ENCODE measurements at places on chromosomes 1 and 21.

GRCh38 chr1:16960560-16961296 is 19.7 kb downstream of the MFAP2 start:
- DNase-seq: peak; percentile 68

GRCh38 chr1:91795591-91796389 is 90.2 kb downstream of the TGFBR3 start:
- DNase-seq: no peak

DNA sequence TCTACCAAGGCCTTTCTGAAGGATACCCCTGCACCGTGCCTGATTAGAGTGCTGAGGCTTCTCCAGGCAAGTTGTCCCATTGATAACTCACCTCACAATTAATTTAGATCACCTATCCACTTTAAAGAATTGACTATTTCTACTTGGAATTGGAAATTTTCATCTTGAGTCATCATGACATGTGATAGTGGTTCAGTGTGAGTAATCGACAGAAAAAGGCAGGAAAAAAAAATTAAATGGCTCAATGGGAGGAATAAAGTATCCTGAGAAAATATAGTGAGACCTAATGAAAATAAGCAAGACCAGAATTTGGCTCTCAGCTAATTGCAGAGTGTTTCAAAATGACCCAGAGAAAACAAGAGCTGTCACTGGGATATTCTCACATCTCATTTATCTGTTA is 222.4 kb upstream of the C8B start:
- DNase-seq: no peak

- DNase-seq: no peak
Observed at GRCh38 chr1:32291145-32291707, 657 bp upstream of the HDAC1 start.

- no peak for DNase-seq
Observed at GRCh38 chr1:24961334-24961733, 31.3 kb upstream of the RUNX3 start.

GRCh38 chr1:65048335-65048734 is 82.0 kb upstream of the JAK1 start:
- DNase-seq: no peak

DNA sequence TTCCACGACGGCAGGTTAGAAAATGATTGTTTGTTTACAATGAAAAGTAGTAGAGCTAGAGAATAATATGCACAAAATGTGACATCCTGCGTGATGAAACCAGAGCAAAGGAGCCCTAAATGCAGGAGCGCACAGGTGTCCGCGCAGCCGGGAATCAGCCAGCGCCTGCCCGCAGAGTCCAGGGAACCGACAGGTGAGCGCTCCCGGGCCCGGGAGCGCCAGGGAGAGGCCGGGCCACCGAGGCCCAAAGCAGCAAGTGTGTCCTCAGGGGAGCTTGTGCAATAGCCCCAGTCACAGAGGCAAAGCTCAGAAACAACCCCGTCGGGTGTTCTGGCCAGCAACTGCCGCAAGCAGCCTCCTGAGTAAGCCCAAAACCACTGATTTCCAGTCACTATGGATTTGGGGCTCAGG is 789 bp upstream of the GALE start:
- DNase-seq: no peak

DNA sequence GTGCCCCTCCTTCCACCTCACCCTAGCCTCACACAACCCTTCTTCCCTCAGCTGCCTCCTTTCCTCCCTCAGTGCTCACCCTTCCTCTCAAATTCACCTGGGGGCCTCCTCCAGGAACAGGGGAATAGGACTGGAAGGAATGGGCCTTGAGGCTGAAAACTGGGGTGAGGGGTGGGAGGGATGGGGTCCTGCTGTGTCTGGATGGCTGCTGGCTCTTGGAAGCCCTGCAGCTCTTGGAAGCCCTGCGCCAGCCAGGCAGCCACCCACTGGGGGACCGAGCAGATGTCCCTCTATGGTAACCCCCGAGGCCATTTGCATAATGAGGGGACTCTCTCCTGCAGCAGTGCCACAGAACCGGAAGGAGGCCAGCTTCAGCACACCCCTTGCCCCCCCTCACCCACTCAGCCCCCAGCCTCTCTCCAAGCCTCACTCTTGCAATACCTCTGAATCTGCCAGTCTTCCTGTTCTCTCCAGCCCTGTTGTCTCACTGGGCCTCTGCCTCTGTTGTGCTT is 85.2 kb downstream of the KIRREL1 start:
- no peak for DNase-seq

GRCh38 chr1:8472668-8473067 is 154.8 kb downstream of the SLC45A1 start:
- no peak for DNase-seq

DNA sequence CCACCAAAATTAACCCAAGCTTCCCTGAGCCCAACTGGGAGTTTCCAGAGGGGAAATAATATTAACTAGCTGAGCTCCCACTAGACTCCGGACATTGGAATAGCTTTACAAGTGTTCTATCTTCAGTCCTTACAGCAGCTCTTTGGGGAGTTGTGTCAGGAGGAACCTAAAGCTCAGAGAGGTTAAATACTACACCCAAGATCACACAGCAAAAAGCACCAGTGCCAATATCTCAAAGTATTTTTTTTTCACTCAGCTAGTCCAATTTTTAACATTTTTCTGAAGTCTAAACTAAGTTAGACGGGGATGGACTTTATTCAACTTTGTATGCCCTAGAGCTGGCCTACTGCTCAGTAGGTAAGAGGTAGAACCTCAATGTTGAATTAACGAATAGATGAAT is 82.5 kb downstream of the ATP1A1 start:
- no peak for DNase-seq

- no peak for DNase-seq
Observed at GRCh38 chr1:81999364-81999763, 198.6 kb downstream of the ADGRL2 start.

DNA sequence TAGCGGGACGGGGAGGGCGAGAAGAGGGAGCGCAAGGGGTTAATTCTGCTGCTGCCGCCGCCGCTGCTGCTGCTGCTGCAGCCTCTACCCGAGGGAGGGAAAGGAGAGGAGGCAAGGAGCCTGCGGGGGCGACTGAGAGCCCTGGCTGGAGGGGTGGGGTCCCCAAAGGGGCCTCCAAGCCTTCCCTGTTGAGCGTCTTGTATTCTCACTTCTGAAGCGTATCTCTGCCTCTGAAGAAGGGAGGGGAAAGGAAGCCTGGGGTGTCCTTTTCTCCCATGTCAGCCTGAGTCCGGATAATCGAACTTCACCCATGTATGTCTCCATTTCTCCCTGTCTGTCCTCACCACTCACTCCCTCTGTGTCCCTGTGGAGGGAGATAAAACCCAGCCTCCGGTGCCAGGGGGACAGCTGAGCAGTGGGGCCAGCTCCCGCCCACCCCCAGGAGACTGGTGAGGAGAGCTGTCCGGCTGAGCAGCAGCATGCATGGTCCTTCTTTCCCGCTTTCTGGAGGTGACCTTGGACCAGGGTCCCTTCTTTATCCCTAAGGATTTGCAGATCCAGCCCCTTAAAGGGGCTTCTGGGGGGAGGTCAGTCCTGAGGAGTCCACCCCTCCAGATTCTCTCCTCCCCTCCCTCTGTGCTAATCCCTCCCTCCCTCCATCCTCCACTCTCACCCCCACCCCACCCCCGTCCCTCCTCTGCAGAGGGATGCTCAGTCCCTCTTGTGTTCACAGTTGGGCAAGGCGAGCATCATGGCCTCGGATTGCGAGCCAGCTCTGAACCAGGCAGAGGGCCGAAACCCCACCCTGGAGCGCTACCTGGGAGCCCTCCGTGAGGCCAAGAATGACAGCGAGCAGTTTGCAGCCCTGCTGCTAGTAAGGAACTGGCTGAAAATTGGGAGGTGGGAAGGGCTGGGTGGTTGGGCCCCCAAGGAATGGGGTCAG is 1.0 kb downstream of the NCDN start:
- DNase-seq: no peak

DNA sequence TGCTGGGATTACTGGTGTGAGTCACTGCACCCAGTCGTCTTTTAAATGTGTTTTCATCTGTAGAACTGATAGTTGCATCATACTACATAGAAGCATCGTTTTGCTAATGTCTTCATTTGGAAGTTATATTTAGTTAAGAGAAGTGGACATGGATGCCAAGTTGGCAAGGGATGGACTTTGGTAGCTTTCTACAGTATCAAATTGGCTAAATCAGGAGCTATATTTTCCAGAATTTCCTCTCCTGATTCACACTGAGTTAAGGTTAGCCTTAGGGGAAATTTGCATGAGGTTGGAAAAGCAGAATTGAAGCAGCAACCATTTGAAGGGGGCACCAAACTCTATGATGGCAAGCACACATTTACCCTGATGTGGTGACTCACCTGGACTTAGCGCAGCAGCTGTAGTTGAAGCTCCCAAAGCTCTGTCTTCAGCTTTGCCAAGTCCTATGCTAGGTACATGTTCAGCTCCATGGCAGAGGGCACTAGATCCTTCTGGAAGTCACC is 43.9 kb downstream of the DUSP10 start:
- no peak for DNase-seq

GRCh38 chr1:106268070-106268469 is 788.4 kb upstream of the PRMT6 start:
- DNase-seq: no peak

- no peak for DNase-seq
Observed at GRCh38 chr1:33350611-33351280, 29.8 kb upstream of the A3GALT2 start.

DNA sequence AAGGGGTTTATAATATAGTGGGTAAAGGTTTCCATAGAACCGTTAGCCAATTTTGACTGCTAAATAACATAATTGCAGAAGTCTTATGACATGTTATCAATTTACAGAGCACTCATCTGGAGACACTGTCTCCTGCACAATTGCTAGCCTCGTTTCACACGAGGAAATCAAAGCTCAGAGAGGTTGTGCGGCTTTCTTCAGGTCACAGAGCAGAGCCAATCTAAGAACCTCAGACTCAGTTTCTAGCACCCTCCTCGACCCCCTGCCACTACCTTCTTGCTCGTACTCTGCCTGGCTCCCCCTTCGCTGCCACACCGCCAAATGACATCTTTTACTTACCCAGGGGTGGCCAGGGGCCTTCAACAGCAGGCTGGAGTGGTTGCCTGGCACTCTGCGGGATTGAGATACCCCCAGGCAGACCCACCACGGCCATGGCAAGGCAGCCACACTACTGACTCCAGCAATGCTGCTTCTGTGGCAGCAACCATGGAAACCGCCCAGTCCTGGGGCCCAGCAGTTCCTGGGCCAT is 16.0 kb upstream of the CASZ1 start:
- DNase-seq: no peak

DNA sequence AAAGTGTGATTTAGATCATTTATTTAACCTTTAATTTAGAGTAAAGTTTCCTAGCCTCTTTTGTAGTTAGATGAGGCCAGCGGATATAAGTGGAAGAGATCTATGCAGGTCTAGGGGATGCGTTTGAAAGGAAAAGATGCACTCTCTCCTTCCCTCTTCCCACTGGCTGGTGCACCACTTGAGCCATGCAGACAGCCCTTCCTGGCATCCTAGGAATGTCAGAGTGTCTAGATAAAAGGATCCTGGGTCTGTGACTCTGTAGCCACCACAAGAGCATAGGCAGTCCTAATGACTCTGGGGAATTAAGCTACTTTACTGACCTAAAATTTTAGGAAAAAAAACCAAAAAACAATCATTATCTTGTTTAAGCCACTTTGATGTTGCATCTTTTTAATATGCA is 16.0 kb upstream of the STUM start:
- no peak for DNase-seq

GRCh38 chr1:227940791-227941241 is 6.9 kb downstream of the WNT9A start:
- DNase-seq: no peak

DNA sequence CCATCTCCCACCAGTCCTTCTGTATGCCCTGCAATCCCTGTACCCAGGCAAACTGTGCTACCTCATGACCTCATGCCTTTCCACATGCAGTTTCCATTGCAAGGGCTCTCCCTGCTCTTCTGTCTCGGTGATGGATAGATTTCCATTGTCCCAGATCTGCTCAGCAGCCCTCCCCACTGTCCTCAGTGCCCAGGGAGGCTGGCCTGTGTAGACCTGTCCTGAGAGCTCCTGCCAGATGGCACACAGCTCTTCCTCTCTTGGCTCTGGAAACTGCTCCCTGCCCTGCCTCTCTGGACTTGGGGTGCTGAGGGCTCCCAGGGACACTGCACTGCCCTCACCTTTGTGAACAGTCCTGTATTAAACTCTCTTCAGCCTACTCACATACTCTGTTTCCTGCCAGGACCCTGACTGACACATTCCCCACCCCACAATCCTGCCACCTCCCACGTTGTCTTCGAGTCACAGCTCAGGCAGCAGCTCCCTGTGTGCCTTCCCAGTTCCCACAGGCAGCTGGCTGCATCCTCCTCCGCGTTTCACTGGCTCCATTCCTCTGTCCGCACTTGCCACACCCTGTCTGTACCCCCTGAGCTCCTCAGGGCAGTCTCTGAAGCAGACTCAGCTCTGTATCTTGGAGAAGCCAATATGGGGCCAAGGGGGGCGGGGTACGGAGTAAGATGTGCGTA is 57.0 kb downstream of the SPATA46 start:
- no peak for DNase-seq

- no peak for DNase-seq
Observed at GRCh38 chr1:104266612-104267011, 516.9 kb downstream of the AMY1C start.

DNA sequence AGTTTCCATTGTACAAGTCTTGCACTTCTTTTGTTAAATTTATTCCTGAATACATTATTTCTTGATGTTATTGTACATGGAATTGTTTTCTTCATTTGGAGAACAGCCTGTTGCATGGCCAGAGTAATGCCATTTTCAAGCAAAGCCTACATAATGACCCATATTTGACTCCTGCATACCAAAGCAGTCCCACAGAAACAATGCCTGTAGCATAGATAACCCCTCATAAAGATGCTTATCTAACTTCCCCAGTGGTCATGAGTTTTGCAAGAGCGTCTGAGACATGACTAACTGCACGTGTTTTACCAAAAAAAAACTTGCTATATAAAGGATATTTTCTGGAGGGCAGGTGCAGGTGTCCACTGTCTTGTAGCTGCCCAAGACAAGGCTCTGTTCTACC is 30.3 kb upstream of the RLF start:
- no peak for DNase-seq

DNA sequence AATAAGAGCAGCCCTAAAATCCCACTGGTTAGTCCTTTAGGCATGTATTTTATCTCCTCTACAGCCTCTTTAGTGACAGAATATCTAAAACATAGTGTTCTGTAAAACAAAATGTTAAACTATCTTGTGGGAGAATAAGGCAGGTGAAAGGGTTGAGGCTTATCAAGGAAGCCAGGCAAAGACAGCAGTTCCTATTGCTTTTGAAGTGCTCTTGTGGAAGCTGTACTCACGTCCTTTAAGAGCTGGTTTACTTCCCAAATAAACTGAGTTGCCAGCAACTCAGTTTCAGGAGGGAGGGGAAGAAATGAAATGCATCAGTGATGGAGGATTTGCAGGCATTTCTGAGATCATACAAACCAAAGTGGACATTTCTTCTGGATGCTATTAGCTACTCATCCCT is 529.6 kb upstream of the ZRANB2 start:
- DNase-seq: no peak

GRCh38 chr1:55654750-55655149 is 439.6 kb upstream of the USP24 start:
- no peak for DNase-seq

DNA sequence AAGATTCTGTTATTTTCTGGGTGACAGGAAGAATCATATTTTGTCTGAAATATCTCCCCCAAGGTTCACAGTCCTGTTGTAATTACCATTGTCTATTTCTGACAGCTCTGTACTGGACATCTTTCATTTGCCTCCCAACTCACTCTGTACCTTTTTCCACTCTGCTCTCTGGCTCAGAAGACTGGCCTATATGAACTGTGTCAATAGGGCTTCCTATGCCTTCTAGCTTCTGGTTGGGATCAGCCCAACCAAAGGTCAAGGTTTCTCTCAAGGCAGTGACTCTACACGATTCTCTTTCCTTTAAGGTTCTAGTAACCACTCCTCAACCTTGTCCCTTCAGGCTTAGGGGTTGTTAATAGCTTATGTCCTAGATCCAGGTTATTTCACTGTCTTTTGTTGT is 17.5 kb downstream of the KLHL12 start:
- DNase-seq: no peak

Data from activated T-helper 9 cell treated with anti-CD3 and anti-CD28 coated beads, Interleukin-2, amount 50 U/mL, for 16 hours (primary cell).